ENCODE measurements at places on chromosomes 6 and 20. TPM values are rescaled to one million over a fixed set of nuclear protein-coding genes. Genes with fewer than 3 reads are reported as not detected.

SALL4 gene
- polyA plus RNA-seq, result 0.32 TPM

ZNF165 gene
- polyA plus RNA-seq, result 0.23 TPM

DNA sequence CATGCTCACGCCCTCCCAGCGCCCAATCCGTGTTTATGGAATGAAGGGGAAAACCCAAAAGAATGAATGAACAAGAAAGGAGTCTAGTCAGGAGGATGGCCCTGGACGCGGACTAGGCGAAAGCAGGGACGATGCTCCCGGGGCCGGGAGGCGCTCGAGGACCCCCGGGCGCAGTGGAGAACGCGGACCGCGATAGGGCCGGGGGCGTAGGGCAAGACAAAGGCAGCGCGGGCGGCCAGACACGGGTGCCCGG lies 758 bp downstream of the GCLC start:
- H3K4me1 ChIP-seq, result peaks cover 2% of the 10 kb centered on the region
- peak overlapping the region; percentile 70 for H3K4me3 ChIP-seq
- no peak for DNase-seq
- H3K27me3 ChIP-seq, result no peaks in the 10 kb centered on the region
- no peaks in the 10 kb centered on the region for H3K36me3 ChIP-seq

DNA sequence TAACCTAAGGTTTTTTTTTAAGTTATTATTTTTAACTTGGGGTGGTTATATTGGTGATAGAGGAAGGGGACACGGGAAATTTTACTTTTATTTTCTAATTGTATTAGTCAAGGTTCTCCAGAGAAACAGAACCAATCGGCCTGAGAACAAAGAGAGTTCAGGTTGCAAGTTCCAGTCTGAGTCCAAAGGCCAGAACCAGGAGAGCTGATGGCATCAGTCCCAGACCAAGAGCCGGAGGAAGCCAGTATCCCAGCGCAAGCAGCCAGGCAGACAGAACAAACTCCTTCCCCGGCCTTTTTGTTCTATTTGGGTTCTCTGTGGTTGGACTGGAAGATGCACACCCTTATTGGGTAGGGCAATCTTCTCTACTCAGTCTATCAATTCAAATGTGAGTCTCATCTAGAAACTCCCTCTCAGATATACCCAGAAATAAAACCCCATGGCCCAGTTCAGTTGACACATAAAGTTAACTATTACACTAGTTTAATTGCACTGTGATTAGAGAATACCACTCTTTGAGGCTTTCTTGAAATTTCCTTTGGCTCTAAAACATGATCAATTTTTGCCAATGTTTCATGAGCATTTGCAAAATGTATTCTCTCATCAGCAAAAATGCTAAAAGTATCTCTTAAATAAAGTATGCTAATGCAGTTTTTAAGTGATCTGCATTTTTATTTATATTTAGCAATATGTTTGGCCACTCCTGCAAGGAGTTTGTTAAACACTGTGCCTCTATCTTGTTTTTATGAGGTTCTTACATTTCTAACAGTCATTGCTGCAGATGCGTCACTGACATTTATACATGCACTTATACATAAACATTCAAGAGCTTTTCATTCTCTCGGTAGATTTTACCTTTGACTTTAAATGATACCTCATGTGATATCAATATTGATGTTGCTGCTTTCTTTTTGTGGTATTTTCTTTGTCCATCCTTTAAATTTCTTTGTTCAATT lies 103.2 kb upstream of the SSTR4 start:
- H3K27ac ChIP-seq, result no peak overlapping the region
- no peak overlapping the region for H3K4me3 ChIP-seq
- no peaks in the 10 kb centered on the region for H3K4me1 ChIP-seq
- H3K27me3 ChIP-seq, result no peaks in the 10 kb centered on the region
- H3K36me3 ChIP-seq, result no peaks in the 10 kb centered on the region

DNA sequence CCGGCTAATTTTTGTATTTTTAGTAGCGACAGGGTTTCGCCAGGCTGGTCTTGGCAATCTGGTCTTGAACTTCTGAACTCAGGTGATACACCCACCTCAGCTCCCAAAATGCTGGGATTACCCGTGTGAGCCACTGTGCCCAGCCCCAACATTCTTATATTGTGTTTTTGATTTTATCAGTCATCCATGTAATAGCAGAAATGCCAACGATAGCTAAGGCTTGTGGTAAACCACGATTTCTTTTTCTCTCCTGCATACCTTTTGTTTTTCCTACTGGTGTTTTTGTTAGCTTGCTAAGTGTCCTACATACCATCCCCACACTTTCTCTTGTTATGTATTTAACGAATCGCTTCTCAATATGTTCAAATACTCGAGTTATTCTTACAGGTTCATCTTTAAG lies 12.1 kb downstream of the PHACTR2 start:
- DNase-seq, result no peak
- H3K36me3 ChIP-seq, result peaks cover 2% of the 10 kb centered on the region
- no peak overlapping the region for H3K27ac ChIP-seq

All from fibroblast of lung (primary cell).